ENCODE measurements at places on chromosomes 12 and 14.

GRCh38 chr14:98808494-98809407 is 463.2 kb downstream of the BCL11B start:
- no peak for DNase-seq

DNA sequence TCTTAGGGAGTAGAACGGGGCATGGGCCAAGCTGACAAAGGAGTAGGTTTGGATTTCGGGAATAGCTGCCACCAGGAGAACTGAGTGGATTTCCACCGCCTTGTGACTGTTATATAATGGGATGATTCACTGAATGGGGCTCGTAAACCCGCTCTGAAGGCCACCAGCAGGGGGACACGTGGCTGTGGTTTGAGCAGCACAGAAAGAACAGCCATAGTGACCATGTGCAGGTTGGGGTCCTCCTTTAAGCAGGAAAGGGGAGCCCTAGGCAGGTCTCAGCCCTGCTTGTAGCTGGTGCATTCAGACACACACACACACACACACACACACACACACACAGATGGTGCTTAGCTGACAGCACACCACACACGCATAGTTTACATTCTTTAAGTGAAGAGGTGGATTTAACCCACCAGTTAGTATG is 8.6 kb upstream of the ASB2 start:
- no peak for DNase-seq

GRCh38 chr12:45674181-45674977 is 55.1 kb upstream of the ARID2 start:
- DNase-seq: peak; percentile 18

DNA sequence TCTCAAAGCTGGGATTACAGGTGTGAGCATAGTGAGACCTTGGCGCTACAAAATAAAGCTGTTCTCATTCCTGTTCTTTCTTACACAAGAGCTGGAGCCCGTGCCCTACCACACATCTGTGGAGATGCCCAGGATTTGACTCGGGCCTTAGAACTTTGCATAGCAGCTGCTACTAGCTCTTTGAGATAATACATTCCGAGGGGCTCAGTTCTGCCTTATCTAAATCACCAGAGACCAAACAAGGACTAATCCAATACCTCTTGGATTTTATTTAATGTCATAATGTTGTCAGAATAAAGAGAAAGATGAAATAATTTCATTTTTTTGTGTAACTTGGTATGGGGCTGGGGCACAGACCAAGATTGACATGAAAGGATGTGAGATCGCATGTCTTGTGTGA is 7.6 kb downstream of the PNP start:
- no peak for DNase-seq

- peak; percentile 36 for DNase-seq
These were observed 652 bp downstream of the SUPT16H start for GRCh38 chr14:21382886-21383847.

DNA sequence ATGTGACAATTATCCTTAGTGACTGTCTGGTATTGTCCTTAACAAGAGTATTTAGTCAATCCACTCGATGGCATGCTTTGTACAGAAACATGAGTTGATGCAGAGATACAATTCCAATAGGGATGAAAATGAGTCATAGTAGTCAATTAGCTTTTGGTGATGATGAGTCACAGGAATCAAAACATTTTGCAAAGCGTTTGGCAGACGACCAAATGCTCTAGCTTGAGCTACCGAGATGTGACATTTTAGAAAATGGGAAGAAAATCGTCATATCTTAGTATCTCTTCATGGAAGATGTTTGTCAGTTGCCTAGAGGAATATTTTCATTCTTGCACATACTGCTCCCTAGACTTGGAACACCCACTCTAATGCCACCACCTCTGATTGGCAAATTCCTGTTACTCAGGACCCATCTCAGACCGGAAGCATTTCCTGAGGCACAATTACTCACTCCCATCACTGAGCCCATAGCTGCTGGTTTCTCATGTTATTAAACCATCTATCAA is 95.0 kb downstream of the LMNTD1 start:
- peak; percentile 48 for DNase-seq
